ENCODE measurements at places on chromosomes 16 and 17.

DNA sequence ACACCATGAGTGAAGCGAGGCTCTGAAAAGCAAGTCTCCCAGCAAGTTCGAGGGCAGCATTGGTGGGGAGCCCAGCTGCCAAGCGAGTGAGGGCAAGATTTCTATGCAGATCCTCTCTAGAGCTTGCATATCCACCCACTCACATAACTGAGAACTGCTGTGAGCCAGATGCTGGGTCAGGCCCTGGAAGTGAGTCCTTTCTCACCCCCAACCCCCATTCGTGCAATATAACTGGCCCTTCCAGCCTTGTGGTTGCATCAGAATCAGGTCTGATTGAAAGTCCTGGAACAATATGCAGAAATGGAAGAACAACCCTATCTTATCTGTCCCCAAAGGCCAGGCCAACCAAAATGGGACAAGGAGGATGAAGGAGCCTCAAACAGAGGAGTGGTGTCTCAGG is 146.6 kb downstream of the IRX5 start:
- no peak for DNase-seq

DNA sequence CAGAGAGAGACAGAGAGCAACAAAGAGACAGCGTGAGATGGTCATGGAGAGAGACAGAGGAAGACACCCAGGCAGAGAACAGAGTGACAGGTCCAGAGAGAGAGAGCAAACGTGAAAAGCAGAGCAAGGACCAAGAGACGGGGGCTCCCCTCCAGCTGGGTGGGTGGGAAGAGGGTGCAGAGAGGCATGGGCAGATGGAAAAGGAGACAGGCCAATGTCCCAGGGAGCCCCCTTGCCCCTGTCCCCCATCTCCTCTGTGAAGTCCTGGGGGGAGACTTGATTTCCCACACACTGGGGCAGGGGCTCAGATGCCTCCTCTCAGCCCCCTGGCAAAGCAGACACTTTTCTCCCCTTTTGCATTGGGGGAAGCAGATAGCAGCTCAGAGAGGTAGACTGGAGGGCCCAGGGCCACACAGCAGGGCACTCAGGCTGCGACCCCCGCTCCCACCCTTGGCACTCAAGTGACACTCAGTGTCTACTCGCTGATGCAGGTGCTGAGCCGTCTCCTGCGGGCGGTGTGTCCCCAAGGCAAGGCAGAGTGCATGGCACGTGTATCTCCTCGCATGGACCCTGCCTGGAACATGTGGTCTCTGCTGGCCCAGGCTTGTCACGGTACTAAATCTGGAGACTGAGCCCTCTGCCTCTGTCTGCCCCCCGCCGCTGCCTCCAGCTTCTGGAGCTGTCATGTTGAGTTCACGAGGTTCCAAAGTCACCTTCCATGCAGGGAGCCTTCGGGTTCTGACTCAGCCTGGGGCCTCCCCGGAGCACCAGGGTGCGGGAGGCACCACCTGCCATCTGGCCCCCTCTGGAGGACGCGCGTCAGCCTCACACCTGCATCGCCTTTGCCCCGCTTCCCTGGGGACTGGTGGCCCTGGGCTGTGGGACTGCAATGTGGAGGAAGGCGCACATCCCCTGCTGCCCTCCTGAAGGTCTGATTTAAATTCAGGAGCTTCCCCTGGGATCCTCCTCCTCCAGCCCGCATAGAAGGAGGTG is 215.9 kb upstream of the GSE1 start:
- DNase-seq: no peak

GRCh38 chr16:69378760-69379159 is 7.0 kb downstream of the TERF2 start:
- no peak for DNase-seq

GRCh38 chr16:15834502-15834901 is 22.3 kb downstream of the MYH11 start:
- DNase-seq: no peak

DNA sequence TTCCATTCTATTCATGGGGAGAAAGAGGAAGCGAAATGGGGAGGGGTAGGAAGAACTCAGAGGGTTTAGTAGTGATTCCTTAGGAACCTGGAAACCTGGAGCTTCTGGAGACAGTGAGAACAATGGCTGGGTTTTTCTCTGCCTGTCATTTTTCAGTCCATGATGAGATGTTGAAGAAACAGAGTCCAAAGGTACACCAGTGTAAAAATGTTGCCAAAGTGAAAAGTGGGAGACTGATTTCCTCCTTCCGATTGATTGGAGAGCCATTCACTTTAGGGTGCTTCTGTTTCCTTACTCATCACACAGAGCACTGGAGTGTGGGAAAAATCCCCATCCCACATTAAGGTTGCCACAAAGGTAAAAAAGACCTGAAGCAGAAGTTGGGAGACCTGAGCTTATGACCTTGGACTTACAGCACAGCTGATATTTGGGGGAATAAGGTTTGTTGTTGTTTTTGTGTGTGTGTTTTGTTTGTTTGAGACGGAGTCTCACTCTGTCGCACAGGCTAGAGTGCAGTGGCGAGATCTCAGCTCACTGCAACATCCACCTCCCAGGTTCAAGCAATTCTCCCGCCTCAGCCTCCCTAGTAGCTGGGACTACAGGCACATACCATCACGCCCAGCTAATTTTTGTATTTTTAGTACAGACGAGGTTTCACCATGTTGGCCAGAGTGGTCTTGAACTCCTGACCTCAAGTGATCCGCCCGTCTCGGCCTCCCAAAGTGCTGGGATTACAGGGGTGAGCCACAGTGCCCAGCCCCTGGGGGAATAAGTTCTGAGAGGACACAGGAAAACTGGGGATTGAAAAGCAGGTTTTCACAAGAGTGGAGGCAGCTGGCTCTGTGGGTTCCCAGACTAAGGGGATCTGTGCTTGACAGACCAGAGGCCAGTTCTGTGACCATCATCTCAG is 1.4 kb upstream of the DHX8 start:
- no peak for DNase-seq

- no peak for DNase-seq
These were observed 342.5 kb upstream of the C16orf82 start for GRCh38 chr16:26724189-26724588.
